ENCODE measurements at places on chromosomes 3 and 15.
A peak's percentile ranks its signal among the peaks of the same experiment; 100 is the strongest.

DNA sequence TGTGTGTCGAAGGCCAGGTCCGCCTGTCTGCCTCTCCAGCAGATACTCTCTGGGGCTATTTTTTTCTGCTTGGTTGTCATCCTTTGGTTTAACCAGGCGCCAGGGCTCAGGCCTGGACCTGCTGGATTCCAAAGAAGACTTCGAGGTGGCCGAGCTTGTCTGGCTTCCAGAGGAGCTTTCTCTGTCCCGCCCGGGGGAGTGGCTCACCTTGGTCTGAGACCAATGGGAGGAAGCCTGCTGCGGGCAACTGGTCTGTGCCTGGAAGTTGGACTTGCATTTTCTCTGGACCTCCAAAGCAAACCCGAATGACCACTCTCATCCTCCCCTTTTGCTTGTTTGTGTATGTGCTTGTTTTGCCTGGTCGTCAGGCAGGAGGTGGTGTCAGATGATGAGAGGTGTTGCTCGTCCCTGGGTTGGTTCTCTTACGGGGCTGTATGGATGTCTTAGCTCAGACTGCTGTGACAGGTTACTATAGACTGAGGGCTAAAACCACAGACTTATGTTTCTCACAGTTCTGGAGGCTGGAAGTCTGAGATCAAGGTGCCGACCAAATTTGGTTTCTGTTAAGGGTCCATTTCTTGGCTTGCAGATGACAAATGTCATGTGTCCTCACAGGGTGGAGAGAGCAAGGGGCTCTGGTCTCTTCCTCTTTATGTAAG is 19.3 kb downstream of the IGF1R start:
- DNase-seq, result no peak

DNA sequence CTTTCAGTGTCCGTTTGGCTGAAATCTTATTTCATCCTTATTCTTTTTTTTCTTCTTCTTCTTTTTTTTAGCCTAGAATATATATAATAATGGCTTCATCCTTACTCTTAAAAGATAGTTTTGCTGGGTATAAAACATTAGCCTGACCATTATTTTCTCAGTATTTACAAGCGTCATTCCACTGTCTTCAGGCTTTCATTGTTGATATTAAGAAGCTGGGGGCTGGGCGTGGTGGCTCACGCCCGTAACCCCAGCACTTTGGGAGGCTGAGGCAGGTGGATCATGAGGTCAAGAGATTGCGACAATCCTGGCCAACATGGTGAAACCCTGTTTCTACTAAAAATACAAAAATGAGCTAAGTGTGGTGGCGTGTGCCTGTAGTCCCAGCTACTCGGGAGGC is 10.6 kb downstream of the ZNF710 start:
- no peak for DNase-seq

DNA sequence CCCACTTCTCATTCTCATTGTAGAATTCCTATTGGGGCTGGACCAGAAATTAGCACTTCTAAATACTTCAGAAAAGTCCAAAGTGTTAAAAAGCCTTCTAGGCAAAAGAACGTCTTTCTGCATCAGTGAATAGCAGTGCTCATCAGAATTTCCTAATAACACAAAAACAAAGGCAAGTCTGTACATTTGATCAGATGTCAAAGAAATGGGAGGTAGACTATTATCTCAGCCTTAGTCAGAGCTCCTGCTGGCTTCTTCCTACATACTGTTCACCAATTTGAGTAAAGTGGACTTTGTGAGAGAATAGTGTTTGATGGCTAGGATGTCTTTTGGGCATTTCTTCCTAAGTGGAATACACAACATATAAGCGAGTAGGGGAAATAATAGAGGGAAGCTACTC is 48.7 kb downstream of the FOXB1 start:
- no peak for DNase-seq

DNA sequence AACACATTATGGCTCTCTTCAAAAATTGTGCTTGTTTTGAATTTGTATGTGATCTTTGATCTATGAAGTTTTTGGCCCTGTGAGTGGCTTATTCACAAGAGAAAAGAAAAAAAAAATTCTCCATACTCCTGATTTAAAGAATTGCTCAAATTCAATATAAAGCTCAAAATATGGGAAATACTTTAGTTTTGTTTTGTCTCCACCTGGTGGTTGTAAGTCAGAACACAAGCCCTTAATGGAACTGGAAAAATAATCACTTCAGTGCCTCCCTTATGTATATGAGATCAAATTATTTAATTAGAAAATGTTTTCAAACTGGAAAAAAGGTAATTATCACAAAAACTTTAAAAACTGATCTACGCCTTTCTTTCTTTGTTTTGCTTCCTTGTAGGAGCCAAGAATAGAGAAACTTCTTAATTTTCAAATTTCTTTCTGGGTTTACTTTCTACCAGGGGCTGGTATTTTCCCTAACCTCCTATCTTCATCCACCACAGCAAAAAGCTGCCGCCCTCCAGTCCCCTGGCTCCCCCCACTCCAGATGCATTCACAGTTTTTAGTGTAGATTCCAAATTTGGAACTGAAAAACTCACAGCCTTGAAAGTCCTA is 50.6 kb downstream of the SERP1 start:
- peak; percentile 81 for DNase-seq

DNA sequence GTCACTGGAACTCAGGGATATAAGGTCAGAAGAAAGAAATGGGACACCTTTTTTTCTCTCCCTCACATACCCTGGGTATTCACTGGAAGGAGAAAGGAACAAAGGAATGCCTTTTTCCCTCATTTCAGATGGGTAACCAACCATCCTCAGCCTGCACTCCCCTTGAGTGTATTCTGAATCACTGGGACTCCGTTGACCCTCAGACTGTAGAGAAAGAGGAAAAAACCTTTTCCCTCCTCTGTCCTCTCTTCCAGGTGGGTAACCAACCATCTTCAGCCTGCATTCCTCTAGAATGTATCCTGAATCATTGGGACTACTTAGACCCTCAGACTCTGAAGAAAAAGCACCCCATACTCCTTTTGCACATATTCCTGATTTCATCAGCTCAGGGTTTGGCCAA is 11.4 kb downstream of the PRR20G start:
- no peak for DNase-seq

DNA sequence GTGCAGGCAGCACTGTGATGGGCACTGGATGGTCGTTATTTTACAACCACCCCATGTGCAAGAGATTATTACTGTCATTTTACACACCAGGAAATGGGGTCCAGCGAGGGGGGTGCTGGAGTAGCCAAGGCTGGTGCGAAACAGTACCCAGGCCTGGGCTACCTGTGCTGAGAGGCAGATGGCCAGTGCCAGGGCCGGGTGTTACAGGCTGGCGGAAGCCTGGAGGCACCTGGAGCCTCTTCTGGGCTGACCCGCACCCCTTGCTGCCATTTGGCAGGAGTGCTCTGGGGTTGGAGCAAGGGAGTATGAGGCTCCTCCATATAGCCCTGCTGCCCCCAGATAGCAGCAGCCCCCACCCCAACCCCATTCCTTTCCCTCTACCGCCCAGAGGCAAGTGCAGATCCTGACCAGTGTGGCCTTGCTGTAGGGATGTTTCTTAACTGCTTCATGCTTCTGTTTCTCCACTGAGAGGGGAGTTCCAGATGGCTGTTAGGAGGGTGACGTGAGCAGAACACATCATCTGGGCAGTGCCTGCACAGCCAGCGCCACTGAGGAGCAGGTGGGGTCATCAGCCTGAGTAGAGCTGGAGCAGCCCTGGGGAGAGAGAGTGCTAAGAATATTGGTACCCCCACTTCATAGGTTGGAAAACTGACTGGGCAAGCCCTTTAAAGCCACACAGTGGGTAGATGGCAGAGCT is 15.3 kb downstream of the SNX33 start:
- DNase-seq, result no peak
